ENCODE measurements at places on chromosomes 7 and 10. TPM values are rescaled to one million over a fixed set of nuclear protein-coding genes. Genes with fewer than 3 reads are reported as not detected.

Gene LLCFC1
- not detected for total RNA-seq

Gene TRIM56
- total RNA-seq: 12.8 TPM

Gene BTBD16
- 10.2 TPM for total RNA-seq

Gene FBH1
- 102 TPM for total RNA-seq

Gene PRF1
- not detected for total RNA-seq

Gene NKX1-2
- total RNA-seq: 1.2 TPM

Gene CRCP
- 67.2 TPM for total RNA-seq

Gene RET
- total RNA-seq: 0.59 TPM

DNA sequence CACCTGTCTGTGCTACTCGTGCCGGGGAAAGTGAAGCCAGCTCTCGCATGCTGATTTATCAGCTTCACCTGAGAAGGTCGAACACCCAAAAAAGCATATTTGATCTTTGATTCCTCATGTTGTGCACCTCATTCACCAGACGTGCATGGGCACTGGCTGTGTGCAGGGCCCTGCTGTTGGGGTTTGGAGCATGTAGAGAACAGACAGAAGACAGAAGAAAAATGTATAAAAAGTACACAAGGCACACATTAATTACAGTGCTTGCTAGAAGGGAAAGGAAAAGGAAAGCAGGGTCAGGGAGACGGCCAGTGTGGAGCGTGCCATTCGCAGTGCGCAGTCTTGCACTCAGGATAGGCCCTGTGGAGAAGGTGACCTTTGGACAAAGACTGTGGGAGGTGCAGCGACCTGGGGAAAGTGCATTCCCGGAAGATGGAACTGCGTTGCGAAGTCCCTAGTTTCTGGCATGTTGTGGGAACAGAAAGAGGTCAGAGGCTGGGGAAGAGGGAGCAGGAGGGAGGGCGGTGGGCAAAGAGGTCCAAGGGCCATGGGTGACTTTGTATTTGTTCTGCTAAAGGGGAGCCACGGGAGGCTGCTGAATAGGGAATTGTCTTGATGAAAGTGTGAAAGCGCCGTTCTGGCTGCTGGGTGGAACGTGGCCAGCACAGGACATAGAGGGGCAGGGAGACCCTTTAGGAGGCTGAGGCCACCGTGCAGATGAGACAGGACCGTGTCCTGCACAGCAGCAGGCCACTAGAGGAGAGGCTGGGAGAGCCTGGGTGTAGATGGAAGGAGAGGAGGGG, 232.8 kb downstream of the GLRX3 start:
- DNase-seq: no peak

DNA sequence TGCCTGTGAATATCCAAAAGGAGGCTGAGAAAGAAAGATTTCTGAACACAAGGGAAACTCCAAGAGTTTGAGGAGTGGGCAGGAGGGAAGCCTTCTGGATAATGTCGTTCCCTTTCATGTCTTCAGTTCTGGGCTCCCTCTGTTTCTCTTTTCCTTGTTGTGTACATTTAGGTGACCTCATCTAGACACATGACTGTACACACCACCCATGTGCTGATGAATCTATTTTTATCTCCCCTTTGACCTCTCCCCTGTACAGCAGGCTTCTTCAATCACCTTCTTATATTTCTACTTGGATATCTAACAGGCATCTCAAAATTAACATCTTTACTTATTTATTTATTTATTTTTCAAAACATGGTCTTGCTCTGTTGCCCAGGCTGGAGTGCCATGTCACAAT, 363.1 kb downstream of the GATA3 start:
- DNase-seq: no peak

DNA sequence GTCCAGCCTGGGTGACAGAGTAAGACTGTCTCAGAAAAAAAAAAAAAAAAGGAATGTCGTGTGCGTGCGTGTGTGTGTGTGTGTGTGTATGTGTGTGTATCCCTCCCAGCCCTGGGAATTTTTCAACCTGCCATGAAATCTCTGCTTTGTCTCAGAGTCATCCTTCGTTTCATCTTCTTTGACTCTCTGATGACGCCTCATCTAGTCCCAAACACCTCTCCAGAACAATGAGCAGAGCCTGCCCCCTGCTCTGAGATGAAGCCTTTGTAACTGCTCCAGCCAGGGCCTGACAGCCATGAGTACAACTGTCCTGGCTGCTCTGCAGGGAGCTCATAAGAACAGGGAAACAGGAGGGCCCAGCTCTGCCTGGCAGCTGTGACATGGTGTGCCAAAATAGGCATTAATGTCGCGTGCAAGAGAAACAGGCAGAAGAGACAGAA, 149.5 kb downstream of the FAM107B start:
- no peak for DNase-seq

DNA sequence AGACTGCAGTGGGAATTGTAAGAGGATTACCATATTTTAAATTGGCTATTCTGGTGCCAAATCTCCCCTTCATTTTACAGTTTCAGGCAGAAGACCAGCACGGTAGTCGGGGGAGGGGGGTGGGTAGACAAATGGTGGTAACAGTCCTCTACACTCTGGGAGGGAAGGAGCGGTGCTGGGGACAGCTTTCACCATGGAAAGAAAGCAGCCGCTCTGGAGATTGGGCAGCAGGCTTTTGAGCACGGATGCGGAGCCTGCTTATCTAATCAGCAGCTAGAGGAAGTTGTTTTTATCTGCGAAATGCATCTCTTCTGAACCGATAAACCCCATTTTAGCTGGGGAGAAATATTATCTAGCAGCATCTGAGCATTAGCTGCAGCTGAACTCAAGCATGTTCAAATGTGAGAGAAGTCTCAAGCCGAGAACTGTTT, 28.7 kb downstream of the IKZF1 start:
- no peak for DNase-seq

GRCh38 chr7:54961391-54961790, 57.4 kb upstream of the EGFR start:
- no peak for DNase-seq

DNA sequence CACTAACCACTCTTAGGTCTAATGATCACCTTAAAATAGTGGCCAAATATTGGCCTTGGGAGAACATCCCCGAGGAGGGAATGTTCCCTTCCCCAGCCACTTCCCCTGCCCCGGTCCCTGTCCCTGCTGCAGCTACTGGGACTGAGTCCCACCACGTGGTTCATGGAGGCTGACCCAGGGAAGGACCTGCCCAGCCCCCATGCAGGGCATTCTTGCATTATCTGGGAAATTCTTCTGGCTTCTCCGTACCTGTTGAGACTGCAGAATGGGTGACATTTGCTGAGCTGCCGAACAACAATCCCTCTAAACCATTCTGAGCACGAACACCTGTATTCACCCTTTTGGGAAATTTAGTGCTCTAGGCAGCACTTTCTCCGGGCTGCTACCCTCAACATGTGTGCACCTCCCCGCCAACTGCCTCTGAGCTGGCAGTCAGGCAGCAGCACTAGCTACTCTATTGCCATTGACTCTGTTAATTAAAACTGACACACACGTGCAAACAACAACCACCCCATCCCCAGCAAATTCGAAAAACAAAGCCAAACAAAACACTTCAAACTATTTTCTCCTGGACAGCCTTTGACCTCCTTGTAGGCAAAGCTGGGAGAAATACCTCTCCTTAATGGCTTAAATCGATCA, 567.4 kb upstream of the MKI67 start:
- DNase-seq: no peak

DNA sequence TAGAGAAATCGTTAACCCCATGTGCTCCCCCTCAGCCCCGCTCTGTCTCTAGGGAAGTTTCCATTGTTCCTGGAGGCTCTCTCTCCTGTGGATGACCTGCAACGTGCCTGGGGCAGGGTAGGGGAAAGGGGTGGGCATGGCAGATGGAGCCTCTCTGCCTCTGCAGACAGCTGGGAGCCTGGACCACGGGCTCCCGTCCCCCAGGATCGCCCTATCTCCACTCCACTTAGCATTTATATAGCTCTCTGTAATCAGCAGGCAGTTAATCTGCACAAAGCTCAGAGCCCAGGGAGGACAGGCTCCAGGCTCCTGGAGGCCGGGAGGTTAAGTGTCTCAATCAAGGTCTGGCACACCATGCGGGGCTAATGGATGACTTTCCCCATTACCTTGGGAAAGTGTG, 369.7 kb downstream of the PLXNA4 start:
- no peak for DNase-seq

- no peak for DNase-seq
Measured at GRCh38 chr10:34150103-34150502, 665.0 kb downstream of the PARD3 start.

GRCh38 chr7:85567983-85568382, 381.1 kb upstream of the SEMA3D start:
- no peak for DNase-seq

GRCh38 chr10:105952153-105952552, 1212.4 kb downstream of the SORCS1 start:
- DNase-seq: no peak

GRCh38 chr10:33087152-33087551, 129.1 kb upstream of the ITGB1 start:
- no peak for DNase-seq

DNA sequence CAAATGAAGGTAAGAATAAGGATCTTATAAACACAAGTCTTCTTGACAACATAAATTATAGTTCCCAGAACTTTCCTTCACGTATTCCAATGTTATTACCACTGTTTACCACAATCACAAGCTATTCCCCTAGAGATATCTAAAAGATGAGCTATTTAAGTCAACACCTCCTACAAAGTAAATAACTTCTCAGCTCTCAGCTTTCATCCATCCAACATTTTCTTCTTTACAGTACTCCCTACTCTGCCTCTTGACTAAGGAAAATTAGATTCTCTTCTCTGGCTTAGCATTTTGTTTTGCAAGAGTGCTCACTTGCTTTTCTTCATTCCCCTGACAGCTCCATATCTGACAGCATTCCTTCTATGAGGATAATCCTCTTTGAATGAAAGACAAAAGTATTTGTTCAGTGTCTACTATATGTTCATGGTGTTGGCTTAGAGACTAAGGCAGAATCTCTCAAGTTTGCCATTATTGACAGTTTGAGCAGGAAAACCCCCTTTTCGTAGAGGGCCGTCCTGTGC, 93.0 kb upstream of the IL6 start:
- no peak for DNase-seq

DNA sequence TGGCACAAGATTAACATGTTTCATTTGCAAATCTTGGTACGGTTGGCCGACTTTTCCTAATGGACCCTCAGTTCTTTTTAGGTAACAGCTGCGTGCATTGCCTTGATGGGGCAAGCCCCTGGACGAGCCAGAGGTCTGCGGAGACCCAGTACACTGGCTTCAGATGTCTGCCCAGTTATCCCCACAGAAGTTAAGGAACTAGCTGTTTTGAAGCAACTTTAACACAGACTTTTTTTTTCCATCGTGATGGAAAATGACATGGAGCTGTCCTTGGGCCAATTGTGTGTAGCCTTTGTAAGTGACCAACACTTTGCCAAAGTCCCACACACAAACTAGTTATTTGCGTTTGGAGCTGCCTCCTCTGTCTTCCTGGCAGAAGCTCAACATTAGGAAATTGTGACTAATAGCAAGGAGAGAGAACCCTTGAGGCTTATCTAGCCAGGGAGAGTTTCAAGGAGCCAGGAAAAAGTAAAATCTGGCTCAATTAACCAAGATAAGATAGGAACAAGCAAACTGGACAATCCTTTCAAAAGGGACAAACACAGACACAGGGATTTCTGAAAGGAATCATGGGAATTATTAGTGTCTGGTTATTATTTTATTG, 99.6 kb upstream of the BMPER start:
- DNase-seq: no peak

DNA sequence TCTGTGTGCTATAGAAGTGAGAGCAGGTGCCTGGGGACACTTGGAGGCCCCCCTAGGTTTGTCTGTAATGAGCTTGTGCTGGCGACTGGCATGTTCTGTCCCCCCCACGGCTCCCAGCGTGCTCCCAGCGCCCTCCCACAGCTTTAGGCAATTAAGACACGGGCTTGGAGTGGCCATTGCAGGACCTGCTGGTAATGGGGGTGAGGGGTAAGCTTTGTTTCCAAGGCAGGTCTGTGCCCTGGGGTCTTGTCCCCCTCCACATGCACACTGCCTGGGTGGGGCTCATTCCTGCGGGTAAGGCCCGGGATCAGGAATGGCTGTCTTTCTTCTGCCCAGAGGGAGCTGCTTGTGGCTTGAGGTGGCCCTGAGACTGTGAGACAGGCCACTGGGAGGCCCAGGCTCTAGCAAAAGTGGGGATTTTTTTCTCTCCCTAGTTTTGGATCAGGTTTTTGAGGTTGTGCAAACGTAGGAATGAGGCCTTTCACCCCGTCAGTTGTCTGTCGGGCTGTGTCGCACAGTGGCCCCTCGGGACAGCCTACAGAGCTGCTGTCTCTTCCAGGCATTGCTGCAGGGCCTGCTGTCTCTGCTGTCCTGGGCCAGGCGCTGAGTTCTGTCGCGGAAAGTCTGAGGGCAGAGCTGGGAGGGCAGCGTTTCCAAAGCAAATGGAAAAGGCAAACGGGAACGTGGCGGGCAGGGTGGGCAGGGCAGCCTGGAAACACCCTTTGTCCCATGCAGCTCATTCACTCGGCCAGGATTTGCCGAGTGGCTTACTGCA, 107.4 kb downstream of the LHPP start:
- peak; percentile 38 for DNase-seq

- DNase-seq: peak; percentile 44
Measured at GRCh38 chr10:644076-644942, 45.2 kb downstream of the DIP2C start.

- no peak for DNase-seq
Measured at GRCh38 chr7:114269714-114270113, 144.9 kb upstream of the FOXP2 start.

DNA sequence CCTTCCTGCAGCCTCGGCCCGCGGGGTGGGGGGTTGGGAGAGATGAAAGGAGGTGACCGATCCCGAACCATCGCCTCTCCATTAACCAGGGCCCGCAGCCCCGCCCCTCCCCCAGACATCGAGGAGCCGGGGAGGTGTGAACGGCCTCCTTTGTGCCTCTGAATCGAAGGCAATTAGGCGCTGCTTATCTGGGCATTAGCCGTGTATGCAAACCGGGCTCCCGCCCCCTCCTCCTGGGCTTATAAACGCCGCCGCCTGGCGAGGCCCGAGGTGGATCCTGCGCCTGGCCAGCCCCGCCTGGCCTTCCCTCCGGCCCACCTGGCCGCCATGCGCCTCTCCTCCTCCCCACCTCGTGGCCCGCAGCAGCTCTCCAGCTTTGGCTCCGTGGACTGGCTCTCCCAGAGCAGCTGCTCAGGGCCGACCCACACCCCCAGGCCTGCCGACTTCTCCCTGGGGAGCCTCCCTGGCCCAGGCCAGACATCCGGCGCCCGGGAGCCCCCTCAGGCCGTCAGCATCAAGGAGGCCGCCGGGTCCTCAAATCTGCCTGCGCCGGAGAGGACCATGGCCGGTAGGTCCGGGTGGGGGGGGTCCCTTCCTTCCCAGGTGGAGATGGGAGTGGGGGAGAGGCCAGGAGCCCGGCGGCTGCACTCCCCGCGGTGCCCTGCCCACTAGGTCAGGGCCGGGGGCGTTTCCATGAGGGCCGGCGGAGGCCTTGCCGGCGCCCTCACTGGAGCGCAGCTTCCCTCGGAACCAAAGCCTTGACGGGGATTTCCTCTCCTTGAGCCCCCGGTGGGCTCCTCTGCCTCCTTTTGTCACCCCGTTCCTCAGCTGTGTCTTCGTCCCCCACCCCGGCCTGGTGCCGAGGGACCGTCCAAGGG, at the start of gene VENTX:
TSS of gene VENTX (plus strand) at position 268 of the 878 bp plus-strand sequence. CDS start at position 328, 60 bp downstream.
- DNase-seq: no peak

- DNase-seq: no peak
Measured at GRCh38 chr10:91123261-91123660, 97.2 kb upstream of the PCGF5 start.

All from suprapubic skin (tissue), 4 donors.